ENCODE measurements at places on chromosomes 7 and 10.
A peak's percentile ranks its signal among the peaks of the same experiment; 100 is the strongest.

DNA sequence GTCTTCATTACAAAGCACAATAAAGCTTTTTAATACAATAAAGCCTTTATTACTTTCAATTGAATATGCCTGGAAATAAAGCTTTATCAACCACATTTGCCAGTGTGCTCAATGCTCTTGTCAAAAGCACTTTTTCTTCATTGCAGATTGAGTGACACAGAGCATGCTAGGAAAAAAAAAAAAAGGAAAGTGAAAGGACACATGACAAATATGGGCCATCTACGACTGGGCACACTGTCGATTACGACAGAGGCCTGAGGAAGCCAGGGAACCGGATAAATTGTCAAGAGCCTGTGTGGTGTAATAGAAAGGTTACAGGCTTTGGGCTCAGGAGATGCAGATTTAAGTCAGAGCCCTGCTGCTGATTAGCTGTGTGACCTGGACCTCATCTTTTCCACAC lies 84.8 kb upstream of the LRGUK start:
- no peak for DNase-seq

- DNase-seq, result no peak
These were observed 199.9 kb upstream of the ZMIZ1 start for GRCh38 chr10:78868861-78869260.

- DNase-seq, result no peak
These were observed 95.2 kb downstream of the POLL start for GRCh38 chr10:101492814-101493213.

DNA sequence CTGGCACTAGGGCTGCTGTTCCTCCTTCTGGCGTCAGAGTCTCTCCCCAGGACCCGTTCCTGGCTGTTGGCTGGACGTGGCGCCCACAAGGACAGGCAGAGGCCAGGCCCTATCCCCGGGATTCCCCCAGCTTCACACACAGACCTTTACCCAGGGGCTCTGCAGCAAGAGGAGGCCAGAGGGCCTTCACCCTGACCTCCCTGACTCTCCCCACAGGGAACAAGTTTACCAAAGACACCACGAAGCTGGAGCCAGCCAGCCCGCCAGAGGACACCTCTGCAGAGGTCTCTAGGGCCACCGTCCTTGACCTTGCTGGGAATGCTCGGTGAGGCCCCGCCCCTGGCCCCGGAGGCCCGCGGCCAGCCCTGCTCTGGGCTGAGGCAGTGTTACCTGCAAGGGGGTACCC lies 82.2 kb downstream of the GTF2IRD1 start:
- DNase-seq, result no peak

DNA sequence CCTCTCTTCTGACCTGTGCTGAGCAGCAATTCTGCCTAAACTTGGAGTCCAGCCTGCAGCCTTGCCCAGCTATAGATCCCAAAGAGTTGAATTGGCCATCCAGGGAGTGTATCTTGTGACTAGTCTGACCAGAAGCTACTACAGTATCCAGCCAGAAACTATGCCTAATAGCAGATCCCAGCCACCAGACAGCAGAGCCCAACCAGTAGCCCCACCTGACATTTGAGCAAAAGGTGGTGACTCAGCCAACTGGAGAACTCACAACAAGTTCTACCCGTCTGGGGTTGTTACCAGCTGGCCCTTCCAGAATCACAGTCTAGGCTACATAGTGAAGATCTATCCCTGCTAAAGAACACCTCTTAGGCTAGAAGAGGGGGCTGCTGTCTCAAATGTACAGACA lies 315.0 kb downstream of the CRPPA start:
- DNase-seq, result no peak

DNA sequence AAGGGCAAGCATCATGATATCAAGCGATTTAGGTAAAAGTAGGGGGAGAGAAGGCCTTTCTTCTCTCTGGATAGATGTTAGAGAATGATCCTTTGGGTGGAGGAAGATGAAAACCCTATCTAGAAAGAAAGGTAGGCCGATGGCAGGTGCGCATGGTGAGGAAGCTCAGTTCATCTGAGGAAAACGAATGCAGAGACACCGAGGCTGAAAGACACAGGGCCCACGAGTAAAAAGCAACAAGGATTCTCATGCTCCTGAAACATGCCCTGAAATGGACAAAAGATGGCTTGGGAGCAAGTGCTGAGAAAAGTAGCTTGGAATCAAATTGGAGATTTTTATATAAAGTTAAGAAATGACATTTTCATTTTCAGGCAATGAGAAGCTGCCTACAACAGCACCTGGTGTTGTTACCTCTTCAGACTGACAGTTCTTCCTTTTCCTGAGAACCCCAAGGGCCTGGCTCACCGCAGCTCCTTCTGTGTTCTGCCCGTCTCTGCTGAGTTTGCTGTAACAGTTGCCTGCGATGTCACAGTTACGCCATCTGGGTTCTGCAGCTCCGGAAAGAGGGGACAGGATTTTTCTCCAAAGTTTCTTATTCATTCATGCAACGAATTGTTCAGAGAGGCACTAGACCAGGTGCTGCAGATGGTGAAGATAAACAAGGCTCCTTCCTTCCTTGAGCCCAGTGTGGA lies 402.0 kb upstream of the KLF6 start:
- no peak for DNase-seq

- no peak for DNase-seq
These were observed 22.4 kb downstream of the TLL2 start for GRCh38 chr10:96491303-96491702.

DNA sequence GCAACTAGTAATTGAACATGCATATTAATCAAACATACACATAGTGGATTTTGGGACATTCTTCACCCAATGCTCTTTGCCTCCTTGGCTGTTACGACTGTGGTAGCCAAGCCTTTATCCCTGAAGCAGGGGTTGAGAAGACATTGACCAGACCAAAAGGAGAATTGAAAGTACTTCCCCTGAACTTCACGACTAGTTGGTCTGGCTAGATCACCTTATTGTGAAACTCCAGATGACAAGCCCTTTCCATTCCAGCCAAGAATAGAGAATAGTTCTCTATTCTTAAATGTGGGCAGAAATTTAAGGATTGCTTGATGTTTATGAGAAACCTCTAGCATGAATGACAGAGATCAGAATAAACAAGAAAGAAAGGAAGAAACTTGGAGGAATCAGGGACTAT lies 97.0 kb downstream of the LRMDA start:
- no peak for DNase-seq

GRCh38 chr7:127612263-127612662 lies 5.7 kb downstream of the PAX4 start:
- DNase-seq, result no peak

DNA sequence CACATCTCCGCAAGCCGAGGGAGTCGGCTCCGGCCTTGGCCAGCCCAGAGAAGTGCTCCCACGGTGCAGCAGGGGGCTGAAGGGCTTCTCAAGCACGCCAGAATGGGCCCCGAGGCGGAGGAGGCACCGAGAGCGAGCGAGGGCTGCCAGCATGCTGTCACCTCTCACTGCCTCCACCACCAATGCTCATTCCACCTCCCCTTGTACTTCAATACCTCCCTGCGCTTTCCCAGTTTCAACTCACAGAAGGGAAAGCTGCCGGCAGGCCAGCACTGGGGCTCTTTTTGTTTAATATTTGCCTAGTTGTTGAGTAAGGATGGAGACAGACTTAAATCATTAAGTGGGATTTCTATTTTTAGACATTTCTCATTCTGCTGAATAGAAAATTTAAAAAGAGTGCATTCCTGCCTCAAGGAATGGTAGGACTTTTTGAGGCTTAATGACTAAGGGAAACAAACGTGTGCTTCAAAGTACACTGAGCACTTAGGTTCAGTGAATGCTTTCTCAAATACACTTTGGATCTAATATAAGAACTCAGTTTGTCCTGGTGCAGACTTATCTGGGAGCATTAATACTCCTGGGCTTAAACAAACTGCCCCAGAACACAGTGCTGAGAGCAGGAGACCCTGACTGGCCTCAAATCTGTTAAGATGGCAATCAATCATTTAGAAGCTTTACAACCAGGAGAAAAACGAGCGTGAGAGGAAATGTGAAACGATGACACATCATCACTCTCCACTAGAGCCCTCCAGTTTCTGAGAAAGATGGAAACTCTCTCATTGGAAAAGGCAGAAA lies 131.2 kb downstream of the RALA start:
- DNase-seq, result no peak

- peak; percentile 91 for DNase-seq
These were observed 12.2 kb upstream of the ZNF273 start for GRCh38 chr7:64890761-64891362.

GRCh38 chr7:134527979-134528371 lies 608 bp downstream of the AKR1B10 start:
- DNase-seq, result no peak

GRCh38 chr7:80844916-80845315 lies 73.9 kb downstream of the SEMA3C start:
- DNase-seq, result no peak

- no peak for DNase-seq
These were observed 172.0 kb upstream of the ITGB1 start for GRCh38 chr10:33129996-33130386.

GRCh38 chr7:30743371-30744074 lies 8.4 kb upstream of the INMT start:
- DNase-seq, result no peak

GRCh38 chr7:100677308-100678267 lies 4.0 kb downstream of the GNB2 start:
- DNase-seq, result no peak

DNA sequence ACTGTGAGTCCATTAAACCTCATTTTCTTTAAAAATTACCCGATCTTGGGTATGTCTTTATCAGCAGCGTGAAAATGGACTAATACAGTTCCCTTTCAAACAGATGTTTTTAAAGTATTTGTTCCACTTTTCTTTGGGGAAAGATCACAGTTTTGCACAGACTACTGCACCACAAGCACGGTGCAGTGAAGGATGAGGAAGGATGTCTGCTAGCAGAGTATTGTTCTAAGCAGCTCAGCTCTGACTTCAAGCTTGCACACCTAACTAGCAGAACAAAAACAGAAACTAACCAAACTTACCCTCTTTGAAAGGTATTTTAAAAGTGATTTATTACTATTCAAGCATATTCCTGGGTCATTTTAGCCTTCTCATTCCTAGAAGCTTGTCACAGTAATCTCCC lies 20.0 kb downstream of the THNSL1 start:
- no peak for DNase-seq

DNA sequence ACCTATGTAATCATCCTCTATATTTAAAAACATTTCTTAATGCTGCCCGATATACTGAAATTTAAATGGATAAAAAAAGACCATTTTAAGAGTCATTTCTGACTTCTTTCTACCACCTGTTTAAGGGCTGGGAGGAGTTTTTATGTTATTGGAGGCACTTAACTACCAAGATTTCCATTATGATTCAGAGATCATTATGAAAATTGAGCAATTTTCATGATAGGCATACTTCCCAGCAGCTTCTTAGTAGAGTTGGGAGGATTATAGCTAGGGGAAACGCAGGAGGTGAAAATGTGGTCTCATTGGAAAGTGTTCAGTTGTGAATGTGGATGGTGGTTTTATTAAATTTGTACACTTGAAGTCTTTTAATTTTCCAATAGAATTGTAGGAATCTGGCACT lies 28.4 kb upstream of the FAM204A start:
- no peak for DNase-seq

GRCh38 chr7:4875391-4875790 lies 8.1 kb downstream of the RADIL start:
- DNase-seq, result no peak

- DNase-seq, result no peak
These were observed 219.9 kb downstream of the TCF7L2 start for GRCh38 chr10:113169853-113170460.

Data from cerebellar nuclear complex (tissue), 1 donor.